IPS-NIHi11 (cell line): ENCODE measurements at places on chromosomes 13 and 19.
A peak's percentile ranks its signal among the peaks of the same experiment; 100 is the strongest.

- peak; percentile 7 for DNase-seq
These were observed 33.4 kb downstream of the ALG5 start for GRCh38 chr13:36965767-36966166.

- DNase-seq, result no peak
These were observed 237.3 kb upstream of the GPC6 start for GRCh38 chr13:92989301-92989700.

DNA sequence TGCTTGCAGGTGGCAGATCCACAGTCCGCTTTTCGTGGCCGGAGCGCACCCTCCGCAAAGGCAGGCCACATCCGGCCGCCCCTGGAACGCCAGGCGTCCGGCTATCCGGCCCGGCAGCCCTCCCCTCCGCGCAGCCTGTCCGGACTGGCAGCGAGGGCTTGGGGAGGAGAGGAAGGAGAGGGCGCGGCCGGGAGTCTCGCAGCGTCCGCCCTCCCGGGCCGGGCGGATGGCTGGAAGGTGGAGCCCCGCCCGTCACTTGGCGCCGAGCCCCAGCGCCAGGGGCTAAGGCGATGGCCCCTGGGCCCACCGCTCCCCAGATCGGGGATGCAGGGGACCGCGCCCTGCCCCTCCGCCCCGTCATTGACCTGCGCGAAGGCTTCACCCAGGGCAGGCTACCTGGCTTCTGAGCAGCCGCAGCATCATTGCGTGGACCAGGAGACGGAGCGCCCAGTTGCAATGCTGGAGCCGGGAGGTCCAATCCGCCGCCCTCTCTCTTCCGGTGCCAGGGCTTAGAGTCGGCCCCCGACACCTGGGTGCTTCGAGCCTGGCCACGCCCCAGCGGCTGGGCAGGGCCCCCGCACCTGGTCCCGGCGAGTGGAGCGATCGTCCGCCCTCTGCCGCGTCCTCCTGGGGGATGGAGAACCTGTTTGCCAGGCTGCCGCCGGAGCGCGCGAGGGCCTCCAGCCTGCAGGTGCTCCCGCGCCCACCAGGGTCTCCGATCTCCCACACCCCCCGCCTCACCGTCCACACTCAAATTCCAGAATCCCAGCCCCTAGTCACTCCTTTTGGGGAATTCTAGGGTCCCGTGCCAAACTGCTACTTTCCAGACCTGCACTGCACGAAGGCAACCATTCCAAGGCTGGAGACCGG lies at the start of gene FUT1:
Gene FUT1 (minus strand): TSS at position 146 of the 870 bp plus-strand sequence. CDS start 1,360 bp downstream, outside the sequence.
- DNase-seq, result peak; percentile 92

GRCh38 chr19:35521124-35521743 lies 6.9 kb downstream of the SBSN start:
- no peak for DNase-seq

DNA sequence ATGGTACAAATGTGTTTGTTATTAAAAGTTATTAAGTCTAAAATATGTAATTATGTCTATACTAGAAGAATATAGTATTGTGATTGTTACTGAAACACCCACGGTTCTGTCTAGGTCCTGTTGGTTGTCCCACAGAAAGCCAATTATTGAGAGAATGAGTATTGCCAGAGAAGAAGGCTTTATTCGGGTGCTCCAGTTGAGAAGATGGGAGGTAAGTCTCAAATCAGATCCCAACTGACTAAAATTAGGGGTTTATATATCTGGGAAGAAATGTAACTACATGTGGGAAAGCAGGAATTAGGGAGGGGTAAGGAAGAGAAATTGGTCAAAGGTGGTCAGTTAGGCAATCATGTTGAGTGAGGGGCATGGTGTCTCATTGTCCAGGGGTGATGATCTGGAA lies 798.4 kb downstream of the PCDH17 start:
- no peak for DNase-seq

DNA sequence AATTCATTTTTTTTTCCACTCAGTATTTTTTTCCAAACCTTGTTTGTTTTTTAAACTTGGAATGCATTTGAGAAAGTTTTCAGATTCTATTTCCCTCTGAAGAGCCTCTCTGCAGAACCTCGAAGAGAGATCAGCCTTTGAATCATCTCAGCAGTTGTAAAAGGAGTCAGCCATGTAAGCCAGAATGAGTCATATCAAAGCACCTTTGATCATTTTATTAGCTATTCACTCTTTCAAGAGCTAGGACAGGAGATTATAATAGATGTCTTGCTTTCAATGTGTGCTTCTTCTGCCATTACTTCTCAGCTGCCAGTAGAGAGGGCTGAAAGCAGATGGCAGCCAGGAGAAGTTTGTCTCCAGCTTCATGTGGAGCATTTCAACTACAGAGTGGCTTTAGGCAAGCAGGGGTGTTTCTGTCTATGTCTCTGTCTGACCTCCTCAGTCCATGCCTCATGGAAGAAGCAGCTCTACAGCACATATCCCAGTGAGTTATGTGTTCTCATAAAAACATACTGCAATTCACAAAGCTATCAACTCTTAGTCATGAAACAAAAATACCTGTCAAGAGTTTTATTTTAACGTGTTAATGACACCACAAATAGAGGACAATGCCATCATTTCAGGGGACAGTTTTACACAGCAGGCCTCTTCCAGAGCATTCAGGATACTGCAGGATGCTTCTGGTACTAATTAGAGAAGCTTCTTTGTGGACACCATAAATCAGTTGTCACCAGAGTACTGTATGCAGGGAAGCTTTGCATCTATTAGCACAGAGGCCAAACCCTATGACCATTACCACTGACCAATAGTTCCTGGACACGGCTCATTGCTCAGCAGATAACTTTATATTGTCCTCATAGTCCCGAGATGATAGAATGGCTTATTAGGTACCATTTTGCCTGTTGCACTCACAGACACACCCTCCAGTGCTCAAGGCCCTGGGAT lies 94.3 kb downstream of the NHLRC3 start:
- DNase-seq, result no peak

- DNase-seq, result peak; percentile 73
These were observed at the start of gene TSHZ3 for GRCh38 chr19:31349160-31349881. Gene TSHZ3 (minus strand): TSS chr19:31349436. CDS start chr19:31349219, 217 bp downstream.

GRCh38 chr13:36857253-36857652 lies 38.2 kb downstream of the RFXAP start:
- DNase-seq, result no peak

- DNase-seq, result no peak
These were observed 27.9 kb downstream of the COL4A2 start for GRCh38 chr13:110334841-110335490.

- no peak for DNase-seq
These were observed 3.4 kb upstream of the FFAR3 start for GRCh38 chr19:35354898-35355297.

GRCh38 chr19:30135093-30135757 lies 193.2 kb downstream of the URI1 start:
- no peak for DNase-seq

- no peak for DNase-seq
These were observed 70.0 kb downstream of the ATP11A start for GRCh38 chr13:112759827-112760226.

GRCh38 chr13:101452519-101453485 lies at the start of gene ITGBL1:
Gene ITGBL1 (plus strand): TSS chr13:101452675. CDS start chr13:101452834, 159 bp downstream.
- no peak for DNase-seq

GRCh38 chr19:28519952-28520861 lies 692.7 kb downstream of the UQCRFS1 start:
- DNase-seq, result no peak

DNA sequence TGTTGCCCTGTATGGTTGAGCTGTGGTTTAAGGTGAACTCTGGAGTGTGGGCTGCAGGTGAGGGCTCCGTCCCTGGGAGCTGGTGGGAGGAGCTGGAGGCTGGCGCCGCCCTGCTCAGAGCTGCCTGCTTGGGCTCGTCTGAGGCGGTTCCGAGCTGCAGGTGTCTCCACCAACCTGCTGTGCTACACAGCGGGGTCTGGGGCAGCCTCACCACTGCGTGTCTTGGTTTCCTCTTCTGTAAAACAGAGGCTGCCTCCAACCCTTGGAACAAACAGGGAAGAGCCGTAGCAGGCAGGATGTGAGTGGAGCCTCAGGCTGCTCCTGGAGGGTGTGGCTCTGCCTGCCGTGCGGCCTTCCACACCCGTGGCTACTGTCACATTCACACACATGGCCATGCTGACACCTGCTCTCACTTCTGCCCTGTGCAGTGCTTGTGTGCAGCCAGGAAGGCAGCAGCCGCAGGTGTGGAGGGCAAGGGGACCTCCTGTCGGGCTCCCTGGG lies 21.4 kb downstream of the NAXD start:
- no peak for DNase-seq

DNA sequence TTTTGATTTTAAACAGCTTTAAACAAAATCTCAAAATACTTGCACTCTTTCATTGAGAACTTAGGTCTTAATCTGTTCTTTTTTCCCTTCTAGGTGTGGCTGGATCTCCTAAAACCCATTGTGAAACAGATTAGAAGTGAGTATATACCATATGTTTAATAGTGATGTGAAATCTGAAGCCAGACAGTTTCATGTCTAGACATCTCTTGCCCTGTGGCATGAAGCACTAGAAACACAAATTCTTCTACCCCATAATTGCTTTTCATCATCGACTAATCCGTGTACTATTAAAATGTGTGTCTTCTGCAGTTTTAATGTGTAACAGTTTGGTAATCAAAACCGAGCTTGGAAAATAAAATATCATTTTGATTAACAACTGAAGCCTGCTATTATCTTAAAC lies 188.2 kb upstream of the RNF113B start:
- no peak for DNase-seq

GRCh38 chr13:63048653-63049052 lies 1633.0 kb upstream of the PCDH20 start:
- no peak for DNase-seq

GRCh38 chr19:51692468-51692867 lies 662 bp upstream of the SPACA6 start:
- no peak for DNase-seq

GRCh38 chr19:51259348-51260245 lies 8.7 kb downstream of the SIGLECL1 start:
- DNase-seq, result peak; percentile 66

DNA sequence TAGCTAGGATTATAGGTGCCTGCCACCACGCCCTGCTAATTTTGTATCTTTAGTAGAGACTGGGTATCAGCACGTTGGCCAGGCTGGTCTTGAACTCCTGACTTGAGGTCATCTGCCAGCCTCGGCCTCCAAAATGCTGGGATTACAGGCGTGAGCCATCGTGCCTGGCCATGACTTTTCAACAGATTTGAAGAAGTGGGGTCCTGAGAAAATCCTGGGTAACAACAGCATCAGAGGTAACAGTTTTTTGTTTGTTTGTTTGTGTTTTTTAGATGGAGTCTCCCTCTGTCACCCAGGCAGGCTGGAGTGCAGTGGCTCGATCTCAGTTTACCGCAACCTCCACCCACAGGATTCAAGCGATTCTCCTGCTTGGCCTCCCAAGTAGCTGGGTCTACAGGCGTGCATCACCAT lies 3.7 kb downstream of the JUNB start:
- DNase-seq, result no peak
